ENCODE measurements at places on chromosomes 7 and 10.
A peak's percentile ranks its signal among the peaks of the same experiment; 100 is the strongest.

DNA sequence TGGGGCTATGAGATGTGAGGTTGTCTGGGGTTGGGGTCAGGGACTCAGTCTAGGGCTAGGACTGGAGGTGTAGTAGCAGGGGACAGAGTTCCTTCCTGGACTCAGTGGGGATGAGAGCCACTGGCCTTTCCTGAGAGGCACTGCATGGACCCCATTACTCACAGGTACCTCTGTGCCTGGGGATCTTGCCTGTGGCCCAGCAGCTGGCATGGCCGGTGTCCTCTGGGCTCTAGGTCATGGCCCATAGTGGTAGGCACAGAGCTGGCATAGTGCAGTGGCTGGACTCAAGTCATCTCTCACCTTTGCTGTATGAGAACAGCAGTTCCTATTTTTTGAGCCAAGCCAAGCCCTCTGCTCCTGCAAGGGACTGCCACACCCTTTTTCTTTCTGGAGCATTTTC lies 51.9 kb downstream of the NEURL1 start:
- DNase-seq = no peak

DNA sequence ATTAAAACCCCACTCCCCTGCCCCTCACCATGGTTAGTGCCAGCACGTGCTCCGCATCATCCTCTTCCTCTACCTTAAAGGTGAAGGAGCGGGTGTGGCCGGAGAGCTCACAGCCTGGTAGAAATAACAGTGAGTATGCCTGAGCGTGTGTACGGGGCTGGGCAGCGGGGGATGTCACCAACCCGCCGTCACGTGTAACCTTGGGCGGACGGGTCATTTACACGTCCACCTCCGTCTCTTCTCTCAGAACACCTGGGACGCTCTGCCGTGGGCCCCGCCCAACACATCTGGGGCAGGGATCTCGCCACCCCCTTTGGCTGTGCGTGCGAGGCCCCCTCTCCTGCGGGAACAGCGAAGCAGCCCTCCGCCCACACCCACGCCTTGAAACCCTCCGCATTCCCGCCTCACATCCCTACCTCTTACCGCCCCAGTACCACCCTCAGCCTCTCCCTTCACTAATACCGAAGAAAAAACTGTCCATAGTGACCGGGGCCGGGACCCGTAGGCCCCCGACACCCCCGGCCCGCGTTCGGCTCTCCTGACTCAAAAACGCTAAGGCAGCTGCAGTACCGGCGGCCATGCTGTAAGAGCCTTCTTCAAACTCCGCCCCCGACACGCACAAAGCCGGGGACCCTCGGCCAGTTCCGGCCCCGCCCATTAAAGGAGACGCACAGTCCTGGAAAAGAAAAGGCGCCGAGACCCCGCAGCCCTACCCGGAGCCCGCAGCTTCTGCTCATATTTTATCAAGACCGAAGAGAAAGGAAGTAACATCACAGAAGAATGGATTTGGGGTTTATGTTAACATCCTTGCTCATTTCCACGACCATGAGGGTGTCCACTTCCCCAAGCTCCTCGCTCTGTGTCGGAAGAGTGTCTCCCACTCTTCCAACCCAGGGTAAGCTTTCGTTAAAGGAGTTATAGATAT lies at the start of gene NPM3:
NPM3 (minus strand) TSS at position 636 of the 925 bp plus-strand sequence; CDS start at position 580, 56 bp downstream.
- DNase-seq = peak; percentile 84

GRCh38 chr7:112752576-112752975 lies 37.6 kb downstream of the TMEM168 start:
- no peak for DNase-seq

- DNase-seq = no peak
These were observed 72.5 kb upstream of the NKX6-2 start for GRCh38 chr10:132858121-132859081.

- no peak for DNase-seq
These were observed 309.7 kb upstream of the NFE2L3 start for GRCh38 chr7:25842201-25842733.
